ENCODE measurements at places on chromosomes 4 and X.

DNA sequence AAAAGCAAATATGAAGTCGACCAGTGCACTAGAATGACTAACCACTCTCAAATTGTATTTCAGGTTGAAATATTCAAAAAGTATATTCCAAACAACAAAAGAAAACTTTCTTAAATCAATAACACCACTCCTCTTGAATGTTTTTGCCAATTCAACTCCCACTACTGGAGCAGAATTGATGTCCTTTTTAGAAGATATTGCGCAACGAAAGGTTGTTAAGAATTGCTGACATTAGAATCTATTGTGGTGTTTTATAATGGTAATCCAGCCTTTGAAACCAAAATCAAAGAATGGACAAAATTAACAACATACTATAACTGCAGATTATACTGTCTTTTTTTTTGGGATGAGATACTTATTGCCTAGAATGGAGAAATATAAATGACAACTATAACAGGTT lies 331.3 kb downstream of the GRXCR1 start:
- DNase-seq = no peak

DNA sequence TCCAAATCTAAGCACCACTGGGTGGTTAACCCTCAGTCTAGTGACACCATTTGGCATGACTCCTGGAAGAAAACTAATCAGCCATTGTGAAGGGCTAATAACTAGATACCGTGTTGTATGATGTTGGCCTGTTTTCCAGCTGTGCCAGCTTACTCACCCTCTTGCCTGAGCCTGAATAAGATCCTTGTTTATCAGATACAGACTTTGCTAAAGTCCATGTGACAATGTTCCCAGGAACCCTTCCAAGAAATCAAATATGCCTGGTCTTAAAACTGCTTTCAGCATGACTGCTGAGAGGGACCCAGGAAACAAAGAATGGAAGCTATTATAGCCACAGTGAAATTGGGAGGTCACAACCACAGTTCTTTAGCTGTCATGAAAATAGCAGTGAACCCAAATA lies 640.8 kb upstream of the INTU start:
- no peak for DNase-seq

DNA sequence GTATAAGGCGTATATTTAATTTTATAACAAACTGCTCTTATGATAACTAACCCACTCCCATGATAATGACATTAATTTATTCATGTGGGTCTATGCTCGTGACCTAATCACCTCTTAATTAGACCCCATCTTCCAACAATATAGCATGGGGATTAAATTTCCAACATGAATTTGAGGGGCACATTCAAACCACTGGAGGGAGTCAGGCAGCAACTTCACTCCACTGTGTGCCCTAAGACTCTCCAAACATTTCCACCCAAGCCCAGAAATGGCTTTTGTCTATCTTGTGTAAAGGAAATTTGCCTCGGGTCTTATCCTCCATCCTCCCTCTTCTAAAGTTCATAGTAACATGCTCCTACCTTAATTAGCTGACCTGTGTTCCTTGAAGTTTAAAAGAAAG lies 616.1 kb upstream of the CPEB2 start:
- DNase-seq = no peak

- no peak for DNase-seq
Observed at GRCh38 chr4:18405054-18405453, 383.5 kb upstream of the LCORL start.

GRCh38 chrX:153969904-153970356 lies 1.7 kb downstream of the HCFC1 start:
- DNase-seq = no peak

GRCh38 chr4:83205760-83206159 lies 78.8 kb downstream of the COQ2 start:
- no peak for DNase-seq
